ENCODE measurements at places on chromosomes 12 and 14.

DNA sequence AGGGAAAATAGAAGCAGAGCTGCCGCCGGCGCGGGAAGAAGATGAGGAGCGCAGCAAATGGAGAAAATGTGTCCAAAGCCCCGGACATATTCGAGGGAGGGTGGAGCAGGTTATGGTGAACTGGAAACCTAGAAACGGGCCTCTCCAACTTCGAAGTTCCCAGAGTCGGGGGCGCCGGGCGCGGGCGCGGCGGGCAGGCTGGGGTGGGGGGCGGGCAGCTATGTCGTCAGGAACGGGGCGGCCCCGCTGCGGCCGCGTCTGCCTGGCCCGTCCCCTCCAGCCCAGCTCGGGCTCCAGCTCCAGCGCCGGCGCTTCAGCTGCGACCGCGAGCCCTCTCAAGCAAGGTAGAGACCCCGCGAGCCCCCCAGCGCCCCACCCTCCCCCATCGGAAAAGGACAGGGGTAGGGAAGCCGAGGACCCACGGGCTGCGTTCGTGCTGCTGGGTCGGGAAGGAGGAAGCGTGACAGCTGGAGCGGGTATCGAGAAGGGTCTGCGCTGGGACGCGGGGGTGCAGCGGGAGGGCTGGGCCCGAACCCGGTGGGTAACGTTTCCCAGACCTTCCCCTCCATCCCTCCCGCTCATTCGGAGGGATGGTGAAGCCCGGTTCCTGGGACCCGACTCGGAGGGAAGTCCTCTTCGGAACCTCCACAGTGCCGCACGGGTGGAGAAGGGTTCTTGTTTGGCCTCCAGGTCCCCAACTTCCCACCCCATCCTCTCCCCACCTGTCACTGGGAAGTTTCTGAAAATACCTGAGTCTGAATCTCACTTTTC is 1.0 kb downstream of the DGKA start:
- DNase-seq = peak; percentile 68

- DNase-seq = no peak
Observed at GRCh38 chr12:82810568-82810967, 123.9 kb downstream of the TMTC2 start.

- no peak for DNase-seq
Observed at GRCh38 chr12:8887285-8887715, 27.0 kb upstream of the PHC1 start.

DNA sequence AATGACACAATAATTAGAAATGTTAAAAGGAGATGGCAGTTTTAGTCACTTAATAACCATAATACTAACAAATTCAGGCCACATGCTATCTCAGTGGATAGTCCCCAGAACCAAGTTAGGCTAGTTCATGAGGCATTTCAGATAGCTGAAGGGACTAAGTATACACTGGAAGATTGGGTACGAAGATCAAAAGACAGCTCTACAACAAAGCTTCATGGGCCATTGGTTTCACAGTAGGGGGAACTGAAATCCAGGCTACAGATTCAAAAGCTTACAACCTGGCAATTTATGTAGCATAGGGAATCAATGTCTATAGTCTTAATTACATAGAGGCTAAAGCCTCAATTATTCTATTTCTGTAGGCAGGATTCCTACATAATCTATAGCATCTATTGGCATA is 343.0 kb downstream of the RGS6 start:
- DNase-seq = no peak

GRCh38 chr14:84493779-84494178 is 1036.2 kb upstream of the FLRT2 start:
- no peak for DNase-seq

DNA sequence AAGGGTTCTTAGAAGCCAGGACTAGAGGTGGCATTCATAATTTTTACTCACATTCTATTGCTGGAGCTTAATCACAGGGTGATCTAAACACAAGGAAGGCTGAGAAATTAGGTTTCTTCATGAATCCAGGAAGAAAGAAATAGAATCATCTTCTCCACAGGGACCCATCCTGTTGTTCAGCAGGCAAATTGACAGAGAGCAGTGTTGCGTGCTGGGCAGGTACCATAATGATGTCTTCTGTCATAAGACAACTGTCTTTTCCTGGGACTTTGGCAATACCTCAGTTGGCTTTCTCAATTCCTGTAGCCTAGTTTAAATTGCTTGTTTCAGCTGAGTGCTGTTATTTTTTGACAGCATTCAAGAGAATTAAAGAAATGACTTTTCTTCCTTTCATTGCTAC is 468.0 kb upstream of the SYT1 start:
- DNase-seq = no peak

DNA sequence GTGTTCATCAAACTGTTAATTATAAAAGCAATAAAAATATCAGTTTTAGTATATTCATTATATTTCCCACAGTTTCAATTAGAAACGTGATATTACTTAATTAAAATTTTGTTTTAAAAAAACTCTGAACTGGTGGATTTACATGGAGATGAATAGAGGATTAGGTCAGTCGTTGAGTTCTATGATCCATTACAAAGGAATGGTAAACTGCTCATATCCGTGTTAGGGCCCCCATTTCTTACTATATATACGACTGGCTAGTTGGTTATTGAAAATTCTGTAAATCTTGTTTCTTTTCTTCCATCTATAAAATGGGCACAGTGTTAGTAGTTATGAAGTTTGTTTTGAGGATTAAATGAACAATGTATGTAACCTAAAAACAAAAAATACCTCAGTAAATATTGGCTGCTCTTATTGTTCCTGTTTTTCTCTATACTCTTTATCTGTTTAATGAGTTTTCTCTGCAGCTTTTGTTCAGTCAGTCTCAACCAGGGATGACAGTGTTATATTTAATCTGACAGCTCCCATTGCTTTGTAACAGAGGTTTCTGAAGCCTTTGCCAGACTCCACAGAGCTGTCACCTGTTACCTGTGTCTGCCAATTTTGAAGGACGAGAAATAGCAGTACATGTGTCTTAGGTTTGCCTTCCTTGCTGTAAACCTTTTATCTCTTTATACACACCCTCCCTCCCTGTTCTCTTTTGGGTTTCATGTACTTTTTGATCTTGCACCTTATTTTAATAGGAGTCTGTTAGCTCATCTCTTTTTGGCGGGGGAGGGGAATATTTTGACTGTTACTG is 41.5 kb downstream of the FRS2 start:
- no peak for DNase-seq

DNA sequence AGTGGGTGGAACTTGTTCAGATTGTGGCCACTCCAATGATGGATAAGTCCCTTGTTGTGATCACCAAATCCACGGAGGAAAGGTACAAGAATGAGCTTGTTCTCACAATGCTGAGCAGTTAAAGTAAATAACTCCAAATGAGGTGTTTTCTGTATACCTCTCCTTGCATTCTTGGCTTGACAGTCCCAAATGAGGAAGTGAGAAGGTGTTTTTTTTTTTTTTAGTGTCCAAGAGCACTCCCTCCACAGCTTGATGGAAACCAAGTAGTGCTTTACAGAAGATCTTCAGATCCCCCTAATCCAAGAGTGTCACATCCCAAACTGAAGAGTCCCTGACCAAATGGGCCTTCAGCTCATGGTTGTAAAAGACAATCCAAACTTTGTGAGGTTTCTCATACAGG is 153.6 kb downstream of the ATP23 start:
- DNase-seq = no peak

- DNase-seq = no peak
Observed at GRCh38 chr12:54135621-54136350, 53.0 kb downstream of the SMUG1 start.

GRCh38 chr14:89767861-89768268 is 186.7 kb downstream of the EFCAB11 start:
- DNase-seq = no peak

GRCh38 chr14:36076197-36076596 is 100.3 kb downstream of the PTCSC3 start:
- no peak for DNase-seq

- DNase-seq = no peak
Observed at GRCh38 chr12:124191024-124191359, 103.9 kb upstream of the RFLNA start.

GRCh38 chr12:26271024-26271423 is 75.7 kb downstream of the SSPN start:
- DNase-seq = no peak

DNA sequence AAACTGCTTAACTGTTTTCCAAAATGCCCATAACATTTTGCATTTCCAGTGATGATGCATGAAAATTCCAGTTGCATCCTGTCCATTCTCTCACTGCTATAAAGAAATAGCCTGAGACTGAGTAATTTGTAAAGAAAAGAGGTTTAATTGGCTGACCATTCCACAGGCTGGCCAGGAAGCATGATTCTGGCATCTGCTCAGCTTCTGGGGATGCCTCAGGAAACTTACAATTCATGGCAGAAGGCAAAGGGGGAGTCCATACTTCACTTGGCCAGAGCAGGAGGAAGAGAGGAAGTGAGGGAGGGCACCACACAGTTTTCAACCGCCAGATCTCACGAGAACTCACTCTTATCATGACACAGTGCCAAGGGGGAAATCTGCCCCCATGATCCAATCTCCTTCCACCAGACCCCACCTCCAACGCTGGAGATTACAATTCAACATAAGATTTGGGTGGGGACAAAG is 18.2 kb upstream of the CLEC2D start:
- no peak for DNase-seq

DNA sequence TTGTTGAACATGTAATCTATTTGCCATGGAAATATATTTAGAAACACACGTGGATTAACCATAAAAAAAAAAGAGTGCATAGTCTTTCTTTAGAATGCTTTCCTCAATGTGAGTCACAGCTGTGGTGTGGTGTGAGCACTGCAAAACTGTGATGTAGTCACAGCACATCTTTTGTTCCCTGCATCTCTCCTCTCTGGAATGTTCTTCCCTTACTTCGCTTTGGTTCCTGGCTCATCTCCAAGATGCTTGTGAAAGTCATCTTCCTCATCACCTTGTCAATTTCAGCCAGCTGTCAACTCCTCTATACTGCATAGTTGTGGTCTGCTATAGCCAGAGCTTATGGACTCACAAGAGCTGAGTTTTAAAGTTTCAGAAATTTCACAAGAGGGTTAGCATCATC is 60.2 kb downstream of the STAB2 start:
- no peak for DNase-seq

DNA sequence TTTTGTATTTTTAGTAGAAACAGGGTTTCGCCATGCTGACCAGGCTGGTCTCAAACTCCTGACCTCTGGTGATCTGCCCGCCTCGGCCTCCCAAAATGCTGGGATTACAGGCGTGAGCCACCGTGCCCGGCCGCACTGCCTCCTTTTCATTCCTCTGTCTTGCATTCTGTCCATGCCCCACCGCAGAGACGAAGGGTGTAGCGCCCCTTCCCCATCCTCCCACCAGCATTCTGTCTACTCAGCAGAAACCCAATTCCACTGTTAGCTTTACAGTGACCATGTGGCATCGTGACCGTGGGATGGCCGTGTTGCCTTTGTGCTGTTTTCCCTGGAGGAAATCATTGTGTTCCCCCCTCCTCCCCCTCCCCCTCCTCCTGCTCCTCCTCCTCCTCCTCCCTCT is 10.3 kb downstream of the TEX22 start:
- no peak for DNase-seq

DNA sequence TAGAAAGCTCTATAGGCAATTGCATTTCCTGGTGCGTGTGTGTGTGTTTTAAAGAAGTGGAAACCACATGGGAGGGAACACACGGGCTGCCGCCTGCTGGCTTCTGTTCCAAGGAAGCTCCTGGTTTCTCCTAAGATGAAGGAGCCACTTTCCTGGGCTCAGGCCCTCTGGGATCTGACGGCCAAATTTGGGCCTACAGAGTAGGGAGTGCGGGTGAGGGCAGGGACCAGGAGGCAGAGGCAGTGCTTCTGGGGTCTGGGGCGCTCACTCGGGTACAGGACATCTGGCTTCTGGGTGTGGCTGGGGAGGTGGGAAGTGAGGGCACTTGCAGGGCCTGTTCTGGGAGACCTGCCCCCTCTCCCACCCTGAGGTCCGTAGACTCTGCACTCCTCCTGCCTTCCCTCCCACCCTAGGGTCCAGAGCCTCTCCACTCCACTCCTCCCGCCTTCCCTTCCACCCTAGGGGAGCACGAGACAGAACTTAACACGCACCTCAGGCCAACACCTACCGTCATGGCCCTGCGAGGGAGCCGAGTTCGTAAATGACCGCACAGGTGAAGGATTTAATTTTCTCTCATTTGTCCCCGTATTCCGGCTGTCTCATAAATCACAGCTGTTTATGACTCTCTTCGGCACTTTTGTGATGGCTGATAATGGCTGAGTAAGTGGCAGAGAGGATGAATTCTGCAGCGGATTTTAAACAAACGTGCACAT is 127.7 kb downstream of the KIF26A start:
- no peak for DNase-seq

DNA sequence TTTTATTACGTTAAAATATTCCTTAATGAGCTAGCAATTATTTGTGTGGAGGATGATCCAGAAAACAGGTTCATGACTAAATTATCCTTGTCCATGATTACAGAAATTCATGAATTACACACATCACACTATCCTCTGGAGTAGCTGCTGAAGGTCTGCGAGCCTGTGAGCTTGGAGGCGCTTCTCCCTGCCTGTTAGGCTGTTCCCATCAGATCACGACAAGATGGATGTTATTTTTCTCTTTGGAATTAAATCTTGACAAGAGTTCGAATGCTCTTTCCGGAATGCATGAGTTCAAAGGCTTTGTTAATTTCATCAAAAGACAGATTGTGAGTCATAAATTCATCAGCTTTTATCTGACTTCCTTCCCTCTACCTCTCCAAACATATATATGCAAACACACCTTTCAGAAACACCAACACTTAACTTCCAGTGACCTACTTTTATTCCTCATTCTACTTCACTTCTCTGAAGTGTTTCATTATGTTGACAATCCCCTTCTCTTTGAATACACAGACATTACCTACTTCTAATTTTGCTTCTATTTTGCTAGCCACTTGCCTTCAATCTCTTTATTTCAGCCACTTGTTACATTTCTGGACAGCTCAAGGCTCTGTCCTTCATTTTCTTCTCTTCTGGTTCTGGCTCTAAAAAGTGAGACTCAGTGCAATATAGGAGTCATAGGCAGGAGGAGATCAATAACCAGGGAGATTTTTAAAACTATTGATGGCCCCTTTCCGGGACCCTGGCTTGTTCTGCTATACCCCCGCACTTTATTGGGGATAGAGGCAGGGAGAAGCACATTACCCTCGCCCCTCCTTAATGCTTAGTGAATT is 274.6 kb downstream of the BTG1 start:
- no peak for DNase-seq

GRCh38 chr12:4114986-4115385 is 158.6 kb upstream of the CCND2 start:
- no peak for DNase-seq

- no peak for DNase-seq
Observed at GRCh38 chr12:2212971-2213869, 160.4 kb downstream of the CACNA1C start.

- no peak for DNase-seq
Observed at GRCh38 chr12:77372026-77372425, 306.7 kb upstream of the E2F7 start.

Measured in left ventricle myocardium inferior (tissue), 1 donor.